DMS79 treated with DMSO at 0.1 percent for 48 hours (cell line): ENCODE measurements at places on chromosomes 7 and 10.
A peak's percentile ranks its signal among the peaks of the same experiment; 100 is the strongest.

DNA sequence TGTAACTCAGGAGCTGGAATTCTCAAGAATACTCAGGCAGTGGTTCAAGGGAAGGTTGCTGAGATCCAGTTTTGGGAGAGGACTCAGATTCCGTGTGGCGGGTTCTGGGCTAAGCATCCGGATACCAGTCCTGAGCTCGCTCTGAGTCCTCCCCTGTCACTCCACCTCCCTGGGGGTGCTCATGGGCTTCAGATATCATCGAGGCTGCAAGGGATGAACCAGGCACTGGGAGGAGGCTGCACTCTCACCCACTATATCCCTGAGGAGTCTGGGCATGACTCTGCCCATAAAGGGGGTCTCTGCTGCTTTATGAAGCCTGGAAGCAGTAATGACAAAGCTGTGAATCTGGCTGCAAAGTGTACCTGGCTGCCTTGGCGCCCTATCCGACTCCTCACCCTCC is 188.5 kb downstream of the TNS3 start:
- no peak for DNase-seq

- no peak for DNase-seq
These were observed 79.4 kb upstream of the CYP2C9 start for GRCh38 chr10:94859086-94859485.

DNA sequence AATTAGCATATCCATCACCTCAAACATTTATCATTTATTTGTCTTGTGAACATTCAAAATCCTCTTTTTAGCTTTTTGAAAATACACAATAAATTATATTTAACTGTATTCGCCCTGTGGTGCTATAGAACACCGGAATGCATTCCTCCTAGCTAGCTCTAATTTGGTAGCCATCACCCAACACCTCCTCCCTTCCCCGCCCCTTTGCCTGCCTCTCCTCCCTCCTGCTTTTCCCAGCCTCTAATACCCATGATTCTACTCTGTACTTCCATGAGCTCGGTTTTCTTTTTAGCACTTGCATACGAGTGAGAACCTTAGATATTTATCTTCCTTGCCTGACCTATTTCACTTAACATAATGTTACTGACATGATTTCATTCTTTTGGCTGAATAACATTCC is 80.1 kb downstream of the ANKRD26 start:
- no peak for DNase-seq

- DNase-seq = no peak
These were observed 136.2 kb upstream of the FZD8 start for GRCh38 chr10:35778306-35778705.

GRCh38 chr7:156473476-156474240 is 166.9 kb upstream of the RNF32 start:
- peak; percentile 57 for DNase-seq

- DNase-seq = no peak
These were observed 158.0 kb downstream of the TRIL start for GRCh38 chr7:28800150-28800549.

GRCh38 chr10:71395621-71396020 is 1.1 kb upstream of the CDH23 start:
- DNase-seq = no peak

DNA sequence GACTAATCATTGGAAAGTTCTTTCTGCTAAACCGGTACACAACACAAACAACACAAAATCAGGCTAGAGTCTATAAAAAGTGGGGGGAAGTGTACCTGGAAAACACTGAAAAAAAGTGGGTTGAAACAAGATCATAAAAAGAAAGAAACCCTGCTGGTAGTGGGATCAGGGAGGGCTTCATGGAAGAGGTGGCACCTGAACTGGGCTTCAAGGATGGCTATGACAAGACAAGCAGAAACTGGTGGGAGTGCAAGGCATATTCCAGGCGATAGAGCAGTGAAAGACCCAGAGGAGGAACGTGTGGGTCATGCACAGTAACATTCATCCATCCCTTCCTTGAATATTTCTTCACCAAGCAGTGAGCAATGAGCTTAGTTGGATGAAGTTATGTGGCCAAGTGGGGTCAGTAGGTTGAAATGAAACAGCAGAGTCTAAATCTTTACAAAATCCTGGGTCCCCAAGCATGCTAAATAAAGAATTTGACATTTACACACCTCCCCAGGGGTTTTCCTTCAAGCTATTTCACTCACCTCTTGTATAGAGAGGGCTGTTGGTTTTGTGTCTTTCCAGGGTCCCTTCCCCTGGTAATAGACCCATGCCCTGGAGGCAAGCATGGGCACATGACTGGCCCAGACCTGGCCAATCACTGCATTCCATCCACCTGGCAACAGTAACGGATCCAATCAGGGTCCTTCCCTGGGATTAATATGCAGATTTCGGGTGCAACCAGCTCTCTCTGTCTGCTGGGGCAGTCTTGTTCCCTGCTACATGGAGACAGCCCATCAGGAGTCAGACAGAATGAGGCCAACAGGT is 38.2 kb downstream of the SPOCK2 start:
- DNase-seq = no peak

DNA sequence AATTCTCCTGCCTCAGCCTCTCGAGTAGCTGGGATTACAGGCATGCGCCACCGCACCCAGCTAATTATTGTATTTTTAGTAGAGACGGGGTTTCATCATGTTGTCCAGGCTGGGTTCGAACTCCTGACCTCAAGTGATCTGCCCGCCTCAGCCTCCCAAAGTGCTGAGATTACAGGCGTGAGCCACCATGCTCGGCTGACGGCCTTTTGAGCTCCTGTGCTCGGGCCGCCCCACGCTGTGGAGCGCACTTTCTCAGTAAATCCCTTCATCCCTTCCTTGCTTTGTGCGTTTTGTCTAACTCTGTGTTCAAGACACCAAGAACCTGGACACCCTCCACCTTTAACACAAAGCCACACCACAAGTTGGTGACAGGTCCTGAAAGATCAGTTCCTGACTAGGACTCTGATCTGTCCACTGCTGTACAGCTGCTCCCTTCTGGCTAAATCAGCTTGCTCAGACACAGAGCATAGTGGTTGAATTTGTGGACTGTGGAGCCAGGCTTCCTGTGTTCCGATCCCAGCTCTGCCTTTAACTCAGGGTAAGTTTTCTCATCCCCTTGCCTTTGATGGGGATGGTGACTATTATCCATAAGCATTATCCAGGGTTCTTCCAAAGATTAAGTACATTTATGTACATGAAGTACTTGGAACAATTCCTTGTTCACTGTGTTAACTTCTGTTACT is 20.1 kb downstream of the CHST3 start:
- DNase-seq = no peak

GRCh38 chr10:102424916-102425315 is 4.3 kb downstream of the FBXL15 start:
- DNase-seq = no peak

- DNase-seq = no peak
These were observed 524.0 kb upstream of the PFKP start for GRCh38 chr10:2543142-2543886.

GRCh38 chr7:18495412-18496340 is at the start of gene HDAC9:
Gene HDAC9 (plus strand): TSS chr7:18495749. CDS start chr7:18496303, 554 bp downstream.
- DNase-seq = peak; percentile 90

DNA sequence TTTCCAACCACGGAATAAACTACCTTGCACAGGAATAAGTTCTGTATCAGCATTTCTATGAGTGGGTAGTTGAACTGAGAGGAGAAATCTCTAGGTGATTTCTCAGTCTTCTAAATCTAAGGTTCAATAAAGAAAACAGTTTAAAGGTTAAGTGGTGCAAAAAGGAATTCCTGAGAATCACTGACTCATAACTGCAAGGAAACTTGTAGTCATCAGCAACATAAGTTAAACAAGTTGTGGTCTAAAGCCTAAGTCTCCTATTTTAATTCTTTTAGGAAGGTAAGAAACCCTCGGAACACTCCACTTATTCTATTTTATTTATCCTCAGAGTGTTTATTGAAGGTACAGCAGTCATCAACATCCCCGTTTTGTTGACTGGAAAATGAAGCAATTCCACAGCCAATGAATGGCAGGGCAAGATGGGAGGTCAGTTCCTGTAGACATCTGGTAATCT is 92.4 kb upstream of the PIK3CG start:
- DNase-seq = no peak

GRCh38 chr7:54749200-54749599 is 9.8 kb downstream of the SEC61G start:
- no peak for DNase-seq

DNA sequence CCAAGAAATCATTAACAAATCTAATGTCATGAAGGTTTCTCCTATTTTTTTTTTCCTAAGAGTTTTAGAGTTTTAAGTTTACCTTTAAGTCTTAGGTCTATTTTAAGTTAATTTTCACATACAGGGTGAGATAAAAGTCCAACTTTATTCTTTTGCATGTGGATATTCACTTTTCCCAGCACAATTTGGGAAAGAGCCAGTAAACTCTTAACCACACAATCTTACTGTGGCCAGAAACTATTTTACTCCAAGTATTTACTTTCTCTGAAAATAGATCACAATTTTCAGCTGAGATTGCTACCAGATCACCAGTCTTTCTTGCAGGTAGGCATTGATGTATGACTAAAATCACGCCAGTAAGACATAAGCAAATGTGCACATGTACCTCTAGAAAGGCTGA is 728.5 kb downstream of the TNS3 start:
- no peak for DNase-seq

DNA sequence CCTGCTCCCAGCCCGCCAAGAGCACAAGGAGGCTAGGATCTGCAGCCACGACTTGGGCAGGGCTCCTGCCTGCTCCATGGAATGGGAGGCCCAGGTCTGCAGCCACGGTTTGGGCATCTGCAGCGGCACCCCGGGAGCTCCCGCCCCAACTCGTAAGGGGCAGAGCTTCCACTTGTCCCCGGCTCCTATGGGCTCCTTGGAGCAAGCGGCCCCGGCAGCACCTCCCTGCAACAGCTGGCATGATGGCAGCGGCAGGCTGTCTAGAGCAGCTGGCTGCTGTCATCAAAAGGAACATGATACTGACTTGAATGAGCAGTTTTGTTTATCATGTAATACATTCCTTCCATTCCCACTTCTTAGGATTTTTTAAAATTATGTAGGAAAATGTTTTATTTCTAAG is 684.0 kb upstream of the FOXK1 start:
- DNase-seq = no peak

DNA sequence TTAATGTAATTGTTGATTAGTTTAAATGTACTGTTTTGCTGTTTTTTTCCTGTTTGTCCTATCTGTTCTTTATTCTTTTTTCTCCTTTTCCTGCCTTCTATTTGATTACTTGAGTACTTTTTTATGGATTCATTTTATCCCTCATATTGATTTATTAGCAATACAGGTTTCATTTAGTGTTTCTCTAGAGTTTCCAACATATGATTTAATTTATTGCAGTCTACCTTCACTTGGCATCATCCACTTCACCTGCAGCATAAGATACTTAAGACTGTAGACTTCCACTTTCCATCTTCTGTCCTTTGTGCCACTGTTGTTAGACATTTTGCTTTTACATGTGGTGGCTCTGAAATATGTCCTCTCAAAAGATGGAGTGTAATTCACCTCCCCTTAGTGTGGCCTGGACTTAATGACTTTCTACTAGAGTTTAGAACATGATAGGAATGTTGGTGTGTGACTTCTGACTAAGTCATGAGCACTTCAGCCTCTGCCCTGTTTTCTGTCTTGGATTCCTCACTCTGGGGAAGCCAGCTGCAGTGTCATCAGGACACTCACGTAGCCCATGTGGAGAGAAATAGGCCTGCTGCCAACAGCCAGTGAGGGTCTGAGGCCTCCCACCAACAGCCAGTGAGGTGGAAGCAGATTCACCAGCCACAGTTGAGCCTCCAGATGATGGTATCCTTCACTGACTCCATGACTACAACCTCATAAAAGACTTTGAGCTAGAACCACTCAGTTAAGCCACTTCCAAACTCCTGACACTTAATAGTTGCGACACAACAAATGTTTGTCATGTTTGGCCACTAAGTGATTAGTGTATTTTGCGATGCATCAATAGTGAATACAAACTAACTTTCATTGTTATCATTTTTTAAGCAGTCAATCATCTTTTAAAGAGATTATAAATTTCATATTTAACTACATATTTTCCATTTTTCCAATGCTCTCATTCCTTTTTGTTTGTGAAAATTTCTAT is 643.5 kb upstream of the DPP6 start:
- no peak for DNase-seq

DNA sequence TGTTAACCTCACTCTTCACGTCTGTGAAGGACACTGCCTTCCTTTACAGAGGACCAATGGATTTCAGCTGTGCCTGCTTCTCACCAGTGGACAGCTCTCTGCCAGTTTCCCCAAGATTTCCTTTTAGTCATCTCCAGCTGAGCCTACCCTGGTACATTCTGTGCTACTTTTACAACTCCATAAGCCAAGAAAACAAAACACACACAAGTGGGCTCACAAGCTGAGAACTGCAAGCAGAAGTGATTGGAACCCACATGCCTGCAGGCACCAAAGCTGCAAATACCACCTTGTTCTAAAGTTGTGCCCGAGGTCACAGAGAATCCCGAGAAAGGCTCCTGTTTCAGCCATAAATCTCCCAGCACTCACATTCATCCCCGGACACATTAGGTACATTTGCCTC is 636.8 kb downstream of the PHTF2 start:
- DNase-seq = peak; percentile 60

GRCh38 chr10:113381416-113381815 is 171.4 kb upstream of the HABP2 start:
- no peak for DNase-seq

- DNase-seq = no peak
These were observed 358.7 kb downstream of the ELMO1 start for GRCh38 chr7:37089972-37090371.

GRCh38 chr10:88707429-88708155 is 1.5 kb downstream of the LIPK start:
- DNase-seq = no peak

DNA sequence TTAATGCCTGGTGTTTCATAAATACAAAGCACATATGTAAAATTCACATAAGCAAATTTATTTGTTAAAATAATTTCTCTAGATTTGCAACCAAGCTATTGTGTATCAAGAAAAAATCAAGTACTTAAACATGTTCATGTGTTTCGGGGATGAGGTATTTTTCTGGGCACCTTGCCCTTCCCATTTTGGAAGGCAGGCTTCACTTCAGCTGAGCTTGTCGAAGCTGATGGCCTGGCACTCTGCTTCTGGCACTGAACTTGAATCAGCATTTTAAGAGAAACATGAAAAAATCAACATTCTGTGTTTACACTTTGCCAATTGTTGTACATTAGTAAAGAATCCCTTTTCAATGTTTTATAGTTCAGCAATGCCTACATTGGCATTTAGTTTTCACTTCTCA is 179.1 kb upstream of the STEAP4 start:
- peak; percentile 11 for DNase-seq

- DNase-seq = no peak
These were observed 250.6 kb upstream of the GALNT17 start for GRCh38 chr7:70881167-70881847.

- DNase-seq = no peak
These were observed 17.6 kb downstream of the IFIT5 start for GRCh38 chr10:89431977-89432376.

- DNase-seq = no peak
These were observed 855 bp upstream of the PALD1 start for GRCh38 chr10:70477661-70478162.

- DNase-seq = no peak
These were observed 386.0 kb downstream of the RPS24 start for GRCh38 chr10:78419481-78420265.
